ENCODE measurements at places on chromosomes 3 and 15.

- DNase-seq = no peak
Measured at GRCh38 chr3:52052831-52053306, 3.5 kb downstream of the DUSP7 start.

GRCh38 chr3:182717216-182717615 is 76.1 kb upstream of the ATP11B start:
- DNase-seq = no peak

DNA sequence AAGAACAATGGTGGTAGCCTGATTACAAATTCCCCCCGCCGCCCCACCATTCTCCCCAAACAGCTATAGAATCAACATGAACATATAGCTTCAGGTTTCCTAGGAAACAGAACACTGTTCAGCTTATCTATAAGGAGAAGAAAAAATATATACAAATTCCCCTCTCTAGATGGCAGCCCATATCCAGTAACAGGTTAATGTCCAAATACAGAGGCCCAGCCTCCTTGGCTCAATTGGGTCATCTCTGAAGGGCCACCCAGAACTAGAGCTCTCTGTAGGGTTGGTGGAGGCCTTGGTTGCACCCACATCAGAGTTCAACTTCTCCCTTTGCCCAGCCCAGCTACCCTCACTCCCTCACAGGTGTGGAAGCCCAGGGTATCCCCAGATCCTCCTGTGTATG is 91.5 kb upstream of the ADAMTS17 start:
- no peak for DNase-seq

DNA sequence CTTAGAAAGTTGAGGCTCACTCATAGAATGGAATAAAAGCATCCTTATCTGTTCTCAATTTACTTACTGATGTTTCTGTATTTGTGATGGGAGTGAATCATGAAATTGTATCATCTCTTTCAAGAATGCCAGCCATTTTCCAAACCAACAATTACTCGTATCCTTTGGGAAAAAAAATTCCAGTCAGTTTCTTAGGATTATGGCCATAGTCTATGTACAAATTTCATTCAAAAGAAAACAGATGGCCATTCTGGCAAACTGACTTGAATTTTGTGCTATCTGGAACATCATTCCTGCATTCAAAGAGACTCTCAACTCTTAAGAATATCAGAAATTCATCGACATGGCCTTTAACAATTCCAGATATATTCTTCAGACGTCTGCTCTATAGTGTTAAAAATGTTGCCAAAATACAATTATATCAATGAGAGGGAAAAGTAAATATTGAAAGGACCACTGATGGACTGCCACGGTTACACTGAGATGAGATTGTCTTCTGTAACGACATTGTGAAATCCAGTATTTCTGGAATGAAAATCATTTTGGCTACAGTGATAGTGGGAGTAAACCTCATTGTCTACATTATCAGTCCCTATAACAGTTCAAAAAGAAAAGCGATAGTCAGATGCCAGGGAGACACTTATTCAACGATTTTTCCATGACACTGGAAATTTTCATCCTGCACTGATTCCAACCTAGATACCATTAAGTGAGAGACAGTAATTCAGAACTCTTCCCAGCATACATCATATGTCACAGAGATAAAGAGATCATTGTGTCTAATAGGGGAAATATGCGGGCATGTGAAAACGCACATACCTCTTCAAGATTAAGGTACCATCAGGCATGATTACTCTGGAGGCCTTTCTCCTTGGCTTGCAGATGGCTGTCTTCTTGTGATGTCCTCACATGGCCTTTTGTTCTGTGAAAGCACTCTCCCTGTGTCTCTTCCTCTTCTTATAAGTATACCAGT is 953.8 kb upstream of the ALCAM start:
- DNase-seq = no peak

DNA sequence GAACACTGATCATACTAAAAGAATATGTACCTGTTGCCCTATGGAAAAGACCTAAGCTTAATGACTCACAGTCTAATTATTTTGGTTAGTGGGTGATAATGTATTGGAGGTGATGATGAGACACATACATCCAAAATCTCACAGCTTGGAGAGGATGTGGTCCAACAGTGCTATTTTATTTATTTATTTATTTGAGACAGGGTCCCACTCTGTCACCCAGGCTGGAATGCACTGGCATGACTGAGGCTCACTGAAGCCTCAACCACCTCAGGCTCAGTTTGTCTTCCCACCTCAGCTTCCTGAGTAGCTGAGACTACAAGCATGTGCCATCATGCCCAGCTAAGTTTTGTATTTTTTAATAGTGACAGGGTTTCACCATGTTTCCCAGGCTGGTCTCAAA is 35.0 kb downstream of the LPP start:
- DNase-seq = no peak
